ENCODE measurements at places on chromosomes 16 and 17.

- no peak for DNase-seq
Measured at GRCh38 chr16:2471016-2471652, at the start of gene NTN3. Gene NTN3, plus strand, starts transcription at chr16:2471297. Its CDS starts 405 bp downstream, at chr16:2471702.

DNA sequence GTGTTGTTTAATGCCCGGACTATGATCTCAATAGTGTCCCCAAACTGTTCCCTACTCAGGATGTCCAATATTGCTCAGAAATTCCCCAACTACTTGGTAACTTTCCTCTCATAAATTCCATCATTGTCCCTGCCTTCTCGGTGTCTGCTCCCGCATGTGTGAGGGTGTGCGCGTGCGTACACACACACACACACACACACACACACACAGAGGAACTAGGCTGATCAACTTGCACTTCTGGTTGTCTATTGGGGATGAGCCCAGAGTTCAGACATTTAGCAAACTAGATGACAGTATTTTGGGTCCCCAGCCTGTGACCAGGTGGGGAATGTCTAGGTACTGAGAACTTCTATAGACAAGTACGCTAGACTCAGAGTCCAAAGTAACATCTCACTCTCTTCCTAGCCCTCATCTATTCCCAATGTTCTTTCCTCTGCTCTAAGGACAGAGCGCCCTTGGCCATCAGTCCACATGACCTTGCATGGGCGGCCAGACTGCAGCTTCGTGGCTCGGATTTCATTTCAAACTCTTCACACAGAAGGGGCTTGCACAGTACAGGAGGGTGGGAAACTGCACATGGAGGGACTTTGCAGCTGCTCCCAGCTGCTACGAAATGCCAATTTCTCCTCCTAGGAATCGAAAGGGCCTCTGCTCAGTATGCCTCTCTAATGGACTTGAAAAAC is 5.3 kb downstream of the HS3ST3A1 start:
- no peak for DNase-seq

- no peak for DNase-seq
Measured at GRCh38 chr17:33044771-33045170, 53.1 kb downstream of the SPACA3 start.

DNA sequence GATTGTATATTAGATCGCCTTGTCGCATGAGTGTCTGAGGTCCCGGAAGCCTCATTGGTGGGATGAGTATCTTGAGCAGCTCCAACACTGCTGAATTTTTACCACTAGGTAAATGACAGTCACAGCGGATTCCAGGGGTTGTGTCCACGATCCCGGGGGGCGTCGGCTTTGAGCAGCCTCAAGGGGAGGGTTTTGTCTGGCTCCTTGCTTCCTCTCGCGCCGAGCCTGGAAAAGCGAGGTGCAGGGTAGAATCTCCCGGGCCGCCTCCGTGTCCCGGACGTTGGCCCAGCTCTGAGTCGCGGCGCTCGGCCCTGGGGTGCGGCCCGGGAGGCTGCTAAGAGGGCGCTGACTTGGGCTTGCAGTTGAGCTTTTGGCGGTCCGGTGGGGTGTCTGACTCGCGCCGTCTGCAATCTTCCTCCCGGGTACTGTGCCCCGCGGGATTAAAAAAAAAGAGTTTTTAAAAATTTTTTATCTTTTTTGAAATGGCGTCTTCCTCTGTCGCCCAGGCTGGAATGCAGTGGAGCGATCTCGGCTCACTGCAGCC is 4.5 kb downstream of the OR1F1 start:
- no peak for DNase-seq

- DNase-seq = no peak
Measured at GRCh38 chr17:38733282-38733981, 3.3 kb downstream of the CISD3 start.

GRCh38 chr16:63185235-63185780 is 1149.1 kb upstream of the CDH8 start:
- DNase-seq = no peak

DNA sequence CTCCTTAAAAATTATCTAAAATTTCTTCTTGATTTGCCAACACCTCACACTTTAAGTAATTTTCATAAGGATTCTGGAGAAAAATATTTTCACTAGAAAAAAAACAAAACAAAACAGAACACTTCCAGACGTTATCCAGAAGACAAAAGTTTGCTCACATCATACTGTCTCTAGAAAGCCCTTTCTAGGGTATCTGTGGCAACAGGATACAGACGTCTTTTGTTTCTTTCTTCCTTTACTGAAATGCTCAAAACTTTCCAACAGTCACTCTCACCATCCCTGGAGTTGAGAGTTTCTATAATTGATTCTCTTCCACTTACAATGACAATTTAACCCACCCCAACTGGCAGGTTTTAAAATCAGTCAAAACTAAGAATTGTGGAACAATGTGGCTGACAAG is 2.6 kb downstream of the ZC3H7A start:
- DNase-seq = no peak

- peak; percentile 74 for DNase-seq
Measured at GRCh38 chr17:74089869-74090464, 113.5 kb upstream of the RPL38 start.

DNA sequence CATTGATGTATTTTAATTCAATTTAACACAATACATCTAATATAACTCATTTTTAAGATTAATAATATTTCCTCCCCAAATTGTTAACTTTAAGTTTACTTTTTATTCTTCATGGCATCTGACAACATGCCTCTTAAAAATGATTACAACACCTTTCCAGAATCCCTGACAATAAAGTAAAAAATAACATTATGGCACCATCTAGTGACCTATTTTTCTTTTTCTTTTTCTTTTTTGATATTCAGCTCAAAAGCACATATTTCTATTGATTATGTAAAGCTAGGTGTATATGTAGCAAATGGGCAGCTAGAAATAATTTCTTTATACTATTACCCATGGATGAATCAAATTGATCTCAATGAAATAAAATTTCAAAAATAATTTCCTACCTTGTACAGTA is 834.3 kb upstream of the CDH8 start:
- no peak for DNase-seq

- no peak for DNase-seq
Measured at GRCh38 chr16:20897922-20898321, 2.2 kb downstream of the DCUN1D3 start.

GRCh38 chr17:38751144-38751807 is 1.3 kb upstream of the PSMB3 start:
- no peak for DNase-seq

DNA sequence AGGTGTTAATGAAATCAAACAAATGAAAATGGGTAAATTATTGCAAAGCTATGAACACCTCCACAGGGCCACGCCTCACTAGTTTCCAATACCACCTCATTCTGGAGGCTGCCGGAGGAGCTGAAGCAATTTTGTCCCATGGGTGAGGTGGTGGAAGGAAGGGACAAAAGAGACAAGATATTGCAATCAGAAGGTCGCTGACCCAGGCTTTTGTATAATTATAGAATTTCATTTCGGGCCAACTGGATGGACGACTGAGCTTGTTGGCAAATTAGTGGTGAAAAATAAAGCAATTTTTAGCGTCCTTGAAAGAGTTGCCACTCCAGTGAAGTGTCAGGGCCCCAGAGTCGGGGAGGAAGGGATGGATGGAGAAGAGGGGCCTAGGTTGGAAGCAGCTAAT is 147.9 kb downstream of the CYLD start:
- DNase-seq = no peak

GRCh38 chr17:34391241-34391640 is 28.2 kb upstream of the CCL1 start:
- no peak for DNase-seq

DNA sequence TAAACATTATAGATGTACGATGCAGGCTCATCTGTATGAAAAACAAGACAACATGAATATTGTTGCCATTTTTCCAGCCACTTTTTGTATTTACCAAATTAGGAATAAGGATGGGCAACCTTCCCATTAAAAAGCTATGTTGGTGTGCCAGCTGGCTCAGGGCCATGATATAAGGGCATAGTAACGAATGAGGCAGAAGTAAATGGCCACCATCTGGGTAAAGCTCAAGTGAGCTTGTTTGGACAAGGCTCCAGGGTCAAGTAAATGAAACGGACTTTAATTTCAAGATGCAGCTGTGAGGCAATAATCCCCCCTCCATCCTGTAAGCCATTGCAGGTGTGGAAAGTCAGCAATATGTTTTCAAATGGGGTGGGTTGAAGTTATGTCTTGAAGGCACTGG is 930.9 kb upstream of the CDH8 start:
- DNase-seq = no peak

GRCh38 chr17:40311575-40311974 is 2.6 kb downstream of the RARA start:
- DNase-seq = no peak

GRCh38 chr17:4443476-4443875 is 9.7 kb downstream of the SPNS3 start:
- DNase-seq = no peak

GRCh38 chr16:66900721-66901441 is 17.8 kb downstream of the CDH16 start:
- no peak for DNase-seq

- DNase-seq = no peak
Measured at GRCh38 chr16:28057949-28058348, 5.6 kb downstream of the GSG1L start.

GRCh38 chr17:80086616-80087015 is 14.8 kb upstream of the GAA start:
- no peak for DNase-seq

DNA sequence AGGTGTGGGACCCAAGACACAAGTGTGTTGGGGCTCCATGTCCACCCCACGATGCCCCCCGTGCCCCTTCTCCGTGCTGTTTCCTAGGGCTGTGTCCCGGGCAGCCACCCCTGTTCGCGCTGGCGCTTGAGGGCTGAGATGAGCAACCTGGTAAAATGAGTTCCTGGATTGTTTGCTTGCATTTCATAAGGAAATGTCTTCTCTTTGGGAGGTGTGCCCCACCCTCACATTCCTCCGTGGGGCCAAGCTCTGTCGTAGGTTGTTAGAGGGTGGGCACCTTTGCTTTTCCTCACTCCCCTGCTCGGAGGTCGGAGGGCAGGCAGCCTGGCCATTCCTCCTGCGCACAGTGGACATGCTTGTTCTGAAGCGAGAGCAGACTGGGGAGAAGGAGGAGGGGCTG is 171.3 kb upstream of the CHMP6 start:
- no peak for DNase-seq

DNA sequence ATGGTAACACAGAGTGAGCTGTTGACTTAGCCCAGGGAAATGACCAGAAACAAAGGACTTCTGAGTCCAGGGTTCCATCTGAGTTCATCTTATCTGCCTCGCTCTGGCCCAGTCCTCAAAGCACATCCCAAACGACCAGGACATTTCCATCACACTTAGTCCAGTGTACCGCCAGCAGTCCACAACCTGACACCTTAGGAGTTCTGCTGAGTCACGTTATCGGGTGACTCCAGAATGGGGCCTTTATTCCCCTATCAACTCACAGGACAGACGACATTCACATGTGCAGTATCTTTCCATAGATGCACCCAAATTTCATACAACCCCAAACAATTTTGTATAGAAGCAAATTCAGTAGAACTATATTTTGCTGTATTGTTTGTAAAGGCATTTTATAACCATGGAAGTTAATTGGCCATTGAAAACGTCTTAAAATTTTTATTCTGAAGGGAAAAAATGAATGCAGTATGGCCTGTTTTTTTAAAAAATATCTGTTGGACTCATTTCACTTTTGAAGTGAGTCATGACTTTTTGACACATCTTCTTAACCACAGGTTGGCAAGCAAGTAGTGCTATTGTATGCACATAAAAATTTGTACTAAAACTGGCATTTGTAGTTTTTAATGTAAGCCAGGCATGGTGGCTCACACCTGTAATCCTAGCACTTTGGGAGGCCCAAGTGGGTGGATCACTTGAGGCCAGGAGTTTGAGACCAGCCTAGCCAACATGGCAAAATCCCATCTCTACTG is 46.3 kb downstream of the ZNF18 start:
- DNase-seq = no peak

GRCh38 chr17:39225959-39226683 is 376 bp upstream of the STAC2 start:
- DNase-seq = peak; percentile 73

DNA sequence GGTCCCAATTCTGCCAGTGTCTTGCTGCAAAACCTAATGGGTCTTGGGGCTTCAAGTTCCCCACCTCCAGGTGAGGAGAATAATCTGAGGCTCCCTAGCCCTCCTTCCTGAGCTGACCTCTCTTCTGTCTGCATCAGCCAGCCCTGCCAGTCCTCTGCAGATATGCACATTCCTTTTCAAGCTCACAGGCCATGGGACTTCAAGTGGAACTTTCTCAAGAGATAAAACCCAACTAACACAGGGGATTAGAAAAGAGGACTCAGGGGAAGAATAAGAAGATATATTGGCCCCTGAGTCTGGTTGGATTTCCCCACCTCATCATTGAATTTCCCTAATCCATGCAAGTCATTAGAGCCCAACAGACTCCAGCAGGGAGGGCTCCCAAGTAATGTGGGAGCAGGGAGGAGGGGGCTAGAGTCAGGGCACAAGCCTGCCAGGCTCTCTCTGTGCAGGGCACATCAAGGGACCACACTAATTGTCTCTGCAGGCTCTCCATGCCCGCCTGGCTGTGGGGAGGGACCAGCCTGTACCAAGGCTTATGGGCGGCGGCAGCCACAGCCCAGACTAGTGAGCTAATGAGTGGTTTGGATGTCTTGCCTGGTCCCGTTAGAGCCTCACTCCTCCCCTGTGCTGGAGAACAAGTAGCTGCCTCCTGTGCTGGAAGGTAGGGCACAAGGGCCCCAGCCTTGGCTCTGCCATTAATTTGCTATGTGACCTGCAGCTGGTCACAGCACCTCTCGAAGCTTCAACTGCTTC is 1.2 kb downstream of the KRT14 start:
- DNase-seq = no peak

DNA sequence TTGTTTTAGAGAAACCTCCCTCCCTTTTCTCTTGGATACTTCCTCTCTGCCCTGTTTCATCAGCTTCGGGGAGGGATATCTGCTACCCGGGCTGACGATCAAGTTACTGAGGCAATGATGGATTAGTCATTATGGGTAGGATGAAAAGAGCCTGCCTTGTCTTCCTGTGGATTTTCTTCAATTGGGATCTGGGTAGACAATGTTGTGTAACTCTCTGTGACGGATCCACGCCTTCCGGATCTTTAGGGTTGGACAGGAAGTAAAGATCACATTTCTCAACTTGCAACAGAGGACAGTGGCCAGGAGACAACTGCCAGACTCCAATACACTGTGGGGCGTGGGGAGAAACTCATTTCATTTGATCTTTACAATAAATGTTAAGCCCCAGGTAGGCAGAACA is 11.3 kb upstream of the CHST6 start:
- DNase-seq = no peak

- DNase-seq = no peak
Measured at GRCh38 chr17:78678222-78678557, 101.0 kb upstream of the DNAH17 start.

GRCh38 chr17:55632893-55633292 is 89.8 kb downstream of the TMEM100 start:
- no peak for DNase-seq

- DNase-seq = no peak
Measured at GRCh38 chr17:52648995-52649394, 490.5 kb upstream of the CA10 start.

GRCh38 chr17:73566905-73567782 is 77.1 kb downstream of the SDK2 start:
- peak; percentile 58 for DNase-seq

GRCh38 chr17:36095992-36096391 is 6.0 kb upstream of the CCL3 start:
- DNase-seq = no peak

All from activated T-cell treated with anti-CD3 and anti-CD28 coated beads, Interleukin-2, amount 50 U/mL, for 48 hours (primary cell).